ENCODE measurements at places on chromosomes 7 and 10. TPM values are rescaled to one million over a fixed set of nuclear protein-coding genes. Genes with fewer than 3 reads are reported as not detected.

CLCN1 gene
- polyA plus RNA-seq: 0.44 TPM

TAS2R4 gene
- 0.51 TPM for polyA plus RNA-seq

TMEM229A gene
- polyA plus RNA-seq: not detected

FFAR4 gene
- polyA plus RNA-seq: 0.15 TPM
